SHP77 (cell line): ENCODE measurements at places on chromosomes 3 and 15.

DNA sequence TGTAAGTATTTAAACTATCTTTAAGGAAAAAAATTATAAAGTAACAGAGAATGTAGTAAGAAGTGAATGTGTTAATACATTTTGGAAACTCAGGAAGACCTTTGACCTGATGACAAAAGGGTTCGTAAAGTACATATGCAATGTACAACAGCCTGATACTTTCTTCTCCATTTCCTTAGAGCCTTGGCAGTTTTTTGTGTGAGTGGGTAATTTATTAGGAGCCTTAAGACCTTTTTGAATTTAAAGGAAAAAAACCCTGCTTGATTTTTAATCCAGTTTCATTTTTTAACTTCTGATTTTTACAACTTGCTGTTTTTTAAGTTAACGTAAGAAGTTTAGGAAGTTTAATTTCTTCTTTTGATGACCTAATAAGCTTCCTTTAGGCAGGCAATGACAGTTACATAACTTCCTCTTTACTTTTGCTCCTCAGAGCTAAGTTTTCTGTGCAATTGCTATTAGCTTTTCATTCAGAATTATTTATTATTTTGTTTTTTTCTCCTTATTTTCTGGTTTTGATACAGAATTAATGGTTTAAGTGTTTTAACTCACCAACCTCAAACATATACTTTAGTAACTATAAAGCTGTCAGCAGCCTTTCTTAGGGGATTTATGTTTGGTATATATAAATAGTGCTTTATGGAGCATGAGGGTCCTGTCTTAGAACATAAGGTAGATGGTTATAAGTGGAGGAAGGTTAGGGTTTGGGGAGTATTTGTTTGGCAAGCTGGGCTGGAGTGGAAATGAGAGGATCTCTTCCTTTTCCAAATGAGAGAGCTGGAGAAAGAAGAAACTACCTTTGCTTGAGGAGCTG is 35.2 kb downstream of the ARMC8 start:
- no peak for DNase-seq

DNA sequence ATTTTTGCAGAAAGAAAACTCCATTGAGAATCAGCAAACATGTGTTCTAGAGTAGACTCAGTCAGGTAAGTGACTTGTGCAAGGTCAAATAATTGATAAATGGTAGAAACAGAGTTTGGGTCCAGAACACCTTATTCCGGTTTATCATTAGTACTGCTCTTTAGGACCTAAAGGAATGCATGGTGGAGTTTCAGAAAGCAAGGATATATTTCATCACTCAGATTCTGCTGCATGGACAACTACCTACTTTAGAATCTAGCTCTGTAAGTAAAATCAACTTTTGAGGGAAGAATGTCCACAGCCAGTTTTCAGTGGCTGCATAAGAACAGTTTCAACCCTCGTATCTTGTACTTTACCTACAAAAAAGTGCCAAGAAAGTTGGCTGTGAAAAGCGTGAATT is 43.6 kb downstream of the TIMP4 start:
- no peak for DNase-seq

DNA sequence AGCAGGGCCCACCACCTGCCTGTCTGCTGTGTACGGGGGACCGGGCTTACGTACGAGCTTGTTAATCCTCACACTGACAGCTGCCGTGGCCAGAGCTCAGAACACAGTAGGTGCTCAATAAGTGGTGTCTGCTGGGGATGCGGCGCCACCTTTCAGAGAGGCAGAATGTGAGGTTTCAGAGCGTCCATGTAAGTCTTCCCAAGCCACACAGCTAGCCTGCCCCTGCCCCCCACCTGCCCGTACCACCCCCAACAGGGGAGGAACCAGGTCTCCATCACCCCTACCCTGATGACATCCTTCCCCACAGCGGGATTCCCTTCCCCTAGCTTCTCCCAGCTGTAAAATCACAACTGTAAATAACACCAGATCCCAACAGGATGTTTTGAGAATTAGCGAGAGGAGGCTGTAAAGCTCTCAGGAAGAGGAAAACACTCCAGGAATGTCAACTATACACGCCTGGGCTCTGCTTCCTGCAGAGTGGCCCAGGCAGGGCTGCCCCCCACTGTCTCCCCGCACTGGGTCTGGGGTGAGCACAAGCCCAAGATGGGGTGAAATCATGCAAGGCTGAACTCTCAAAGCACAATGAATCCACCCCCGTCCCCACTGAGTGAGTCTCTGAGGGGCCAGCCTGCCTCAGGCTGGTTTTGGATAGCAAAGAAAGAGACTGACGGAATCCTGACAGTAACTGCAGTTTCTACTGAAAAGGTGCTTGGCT is 250.1 kb upstream of the LYSMD4 start:
- no peak for DNase-seq

GRCh38 chr3:7588236-7588635 is 727.3 kb downstream of the GRM7 start:
- DNase-seq: no peak

GRCh38 chr15:57681011-57681410 is 25.5 kb upstream of the POLR2M start:
- no peak for DNase-seq

- no peak for DNase-seq
These were observed 98.2 kb downstream of the NR2F2 start for GRCh38 chr15:96428742-96429141.

GRCh38 chr15:28967990-28968389 is 82.2 kb downstream of the APBA2 start:
- no peak for DNase-seq

DNA sequence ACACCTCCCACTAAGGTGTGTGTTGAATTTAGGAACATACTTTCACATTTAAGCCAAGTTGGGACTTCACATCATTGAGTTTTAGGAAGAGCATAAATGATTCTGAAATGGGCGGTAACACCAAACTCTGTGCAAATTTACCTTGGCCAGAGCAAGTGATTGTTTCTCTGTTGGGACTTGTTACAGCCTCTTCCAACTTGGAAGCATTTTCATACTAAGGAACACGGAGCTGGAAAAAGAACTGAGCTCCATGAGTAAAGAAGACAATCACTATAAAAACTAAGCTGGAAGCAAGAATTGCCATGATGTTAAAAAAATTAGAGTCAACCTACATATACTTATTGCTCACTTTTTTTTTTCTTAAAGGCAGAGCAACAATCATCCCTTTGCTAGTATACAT is 371.3 kb downstream of the ERC2 start:
- DNase-seq: no peak

DNA sequence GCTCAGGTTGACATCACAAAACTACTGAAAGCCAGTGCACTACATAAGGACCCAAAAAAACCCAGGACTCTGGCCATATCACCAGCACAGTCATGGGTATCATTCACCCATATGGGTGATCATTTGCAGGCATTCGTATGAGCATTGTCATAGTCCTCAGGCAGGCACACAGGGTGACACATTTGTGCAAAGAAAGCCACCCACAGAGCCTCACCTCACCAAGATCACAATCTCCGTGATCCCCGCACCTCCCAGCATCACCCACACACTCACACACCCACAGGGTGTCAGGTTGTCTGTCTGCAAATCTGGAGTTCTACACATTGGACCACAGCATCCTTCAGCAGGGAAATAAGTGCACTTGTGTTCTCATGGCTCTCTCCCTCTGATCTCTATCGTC is 166.0 kb upstream of the LPP start:
- DNase-seq: no peak

- no peak for DNase-seq
These were observed 22.8 kb downstream of the EFCC1 start for GRCh38 chr3:129023909-129024308.

- DNase-seq: no peak
These were observed 985 bp downstream of the LCMT2 start for GRCh38 chr15:43329217-43329959.

- no peak for DNase-seq
These were observed 12.9 kb downstream of the MON1A start for GRCh38 chr3:49916686-49917085.

- no peak for DNase-seq
These were observed 719.9 kb downstream of the CADM2 start for GRCh38 chr3:85678713-85679112.

DNA sequence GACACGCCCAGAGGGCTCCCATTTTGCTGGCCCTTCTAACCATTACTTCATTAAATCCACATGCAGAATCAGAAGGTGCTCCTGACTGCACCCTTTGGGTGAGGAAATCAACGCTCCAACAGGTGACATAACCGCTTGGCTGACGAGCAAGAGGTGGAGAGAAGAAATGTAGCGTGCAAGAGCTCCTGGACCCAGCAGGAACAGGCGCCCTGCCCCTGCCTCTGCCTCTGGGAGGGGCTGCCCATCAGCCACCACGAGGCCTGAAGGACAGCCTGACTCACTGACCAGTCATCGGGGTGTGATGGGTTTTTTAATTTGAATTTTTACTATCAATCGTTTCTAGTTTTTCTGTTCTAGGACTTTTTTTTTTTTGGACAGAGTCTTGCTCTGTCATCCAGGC is 218.2 kb downstream of the ADAMTS17 start:
- no peak for DNase-seq

DNA sequence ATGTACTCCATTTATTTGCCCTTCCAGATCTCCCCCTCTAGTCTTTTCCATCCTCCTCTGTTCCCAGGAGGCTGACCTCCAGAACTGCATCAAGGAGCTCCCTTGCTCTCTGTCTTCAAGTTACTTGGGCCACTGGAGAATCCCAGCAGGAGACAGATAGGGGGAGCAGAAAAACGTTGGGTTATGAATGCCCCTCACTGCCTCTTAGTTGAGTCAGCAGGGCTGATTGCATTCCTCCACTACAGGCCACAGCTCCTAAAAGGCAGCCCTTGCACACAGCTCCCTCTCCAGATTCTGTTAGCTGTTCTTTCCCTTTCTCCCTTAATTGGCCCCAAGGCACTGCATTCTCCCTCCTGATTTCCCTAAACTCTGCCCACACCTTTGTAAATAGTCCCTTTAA is 12.4 kb upstream of the CEP152 start:
- DNase-seq: no peak

DNA sequence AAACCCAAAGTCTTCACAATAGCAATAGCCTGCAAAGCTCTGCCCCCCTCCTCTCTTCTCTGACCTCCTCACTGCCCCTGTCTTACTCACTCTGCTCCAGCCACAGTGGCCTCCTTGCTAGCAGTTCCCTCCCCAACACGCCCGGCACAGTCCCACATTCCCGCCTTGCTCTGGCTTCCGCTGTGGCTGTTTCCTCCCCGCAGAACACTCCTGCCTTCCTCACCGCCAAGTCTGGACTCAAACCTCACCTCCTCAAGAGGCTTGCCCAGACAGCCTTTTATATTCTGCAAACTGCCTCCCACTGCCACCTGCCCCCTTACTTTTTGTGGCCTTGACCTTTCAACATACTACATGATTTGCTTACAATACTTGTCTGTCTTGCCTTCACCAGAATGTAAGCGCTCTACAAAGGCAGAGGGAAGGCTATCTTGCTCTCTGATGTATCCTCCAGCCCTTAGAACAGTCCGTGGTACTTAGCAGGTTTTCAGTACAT is 406 bp upstream of the MPI start:
- DNase-seq: peak; percentile 56

GRCh38 chr15:60972866-60973265 is 256.2 kb downstream of the RORA start:
- no peak for DNase-seq

GRCh38 chr3:13162549-13163320 is 89.5 kb upstream of the IQSEC1 start:
- no peak for DNase-seq

GRCh38 chr15:50144341-50145120 is 25.5 kb upstream of the ATP8B4 start:
- no peak for DNase-seq

- no peak for DNase-seq
These were observed 462.0 kb downstream of the GBE1 start for GRCh38 chr3:81299481-81299880.

GRCh38 chr3:155757577-155757976 is 12.7 kb upstream of the PLCH1 start:
- no peak for DNase-seq

GRCh38 chr3:190119461-190120268 is 1.0 kb downstream of the P3H2 start:
- no peak for DNase-seq

DNA sequence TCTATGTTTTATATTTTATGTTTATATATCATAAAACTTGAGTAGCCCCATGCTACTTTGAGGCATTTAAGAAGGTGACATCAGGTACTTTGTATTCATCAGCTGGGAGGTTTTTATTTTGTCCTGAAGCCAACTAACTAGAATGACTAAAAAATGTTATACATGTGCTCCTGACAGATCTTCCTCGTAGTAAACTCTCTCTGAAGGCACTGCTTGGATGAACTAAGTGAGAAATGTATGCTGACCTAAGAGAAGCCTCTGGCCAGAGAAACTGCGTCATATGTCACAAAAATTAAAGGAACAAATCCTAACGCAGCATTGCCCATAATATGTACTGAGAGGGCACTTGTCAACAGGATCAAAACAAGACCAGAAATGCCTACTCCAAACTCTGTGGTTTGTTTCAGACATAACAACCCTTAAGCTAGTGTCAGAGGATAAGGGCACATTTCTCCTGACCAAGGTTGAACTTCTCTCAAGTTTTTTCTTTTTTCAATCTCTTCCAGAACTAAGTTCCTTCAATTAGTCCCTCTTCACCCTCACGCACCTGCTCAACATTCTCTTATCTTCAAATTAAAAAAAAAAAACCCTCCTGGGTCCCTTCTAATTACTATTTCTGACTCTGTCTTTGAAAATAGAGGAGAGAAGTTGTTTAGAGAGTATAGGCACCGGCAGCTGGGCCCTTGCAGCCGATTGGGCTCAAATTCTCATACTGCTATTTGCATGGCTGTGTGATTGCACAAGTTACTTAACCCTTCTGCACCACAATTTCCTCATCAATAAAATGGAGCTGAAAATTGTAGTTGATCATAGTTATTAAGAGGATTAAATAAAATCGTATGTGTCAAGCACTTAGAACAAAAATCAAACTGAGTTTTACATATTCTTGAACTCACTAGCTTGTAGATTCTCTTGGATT is 159.0 kb downstream of the FRMD5 start:
- DNase-seq: no peak

DNA sequence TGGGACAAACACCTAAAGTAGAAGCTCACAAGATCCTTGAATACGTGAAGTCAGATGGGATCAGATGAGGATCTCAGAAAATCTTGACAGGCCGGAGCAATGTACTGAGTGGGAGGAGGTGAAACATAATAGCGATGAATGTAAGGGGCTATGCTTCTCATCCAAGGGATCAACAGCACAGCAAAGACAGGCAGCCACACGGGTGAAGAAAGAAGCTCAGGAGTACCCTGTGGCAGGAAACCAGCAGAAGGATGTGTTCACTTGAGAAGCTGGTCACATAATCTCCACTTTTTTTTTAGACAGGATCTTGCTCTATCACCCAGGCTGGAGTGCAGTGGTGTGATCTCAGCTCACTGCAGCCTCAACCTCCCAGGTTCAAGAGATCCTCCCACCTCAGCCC is 92.4 kb downstream of the MEGF11 start:
- DNase-seq: no peak
